ENCODE measurements at places on chromosomes 12 and 14. TPM values are rescaled to one million over a fixed set of nuclear protein-coding genes. Genes with fewer than 3 reads are reported as not detected.

LRP1-AS gene
- not detected for total RNA-seq

ZCCHC8 gene
- 24.3 TPM for total RNA-seq

TBX5 gene
- total RNA-seq, result not detected

FGF6 gene
- not detected for total RNA-seq

TRIM9 gene
- 1.5 TPM for total RNA-seq

HOXC11 gene
- total RNA-seq, result 2.4 TPM

CD27 gene
- not detected for total RNA-seq

CCDC91 gene
- total RNA-seq, result 30.7 TPM

CIROP gene
- total RNA-seq, result not detected

IL31 gene
- not detected for total RNA-seq

KRT86 gene
- total RNA-seq, result 5.7 TPM

NGB gene
- not detected for total RNA-seq

TMEM30B gene
- total RNA-seq, result 19.6 TPM

RPGRIP1 gene
- 0.75 TPM for total RNA-seq

APOF gene
- total RNA-seq, result not detected

GRCh38 chr14:63174760-63175191, 29.5 kb upstream of the RHOJ start:
- DNase-seq, result no peak

DNA sequence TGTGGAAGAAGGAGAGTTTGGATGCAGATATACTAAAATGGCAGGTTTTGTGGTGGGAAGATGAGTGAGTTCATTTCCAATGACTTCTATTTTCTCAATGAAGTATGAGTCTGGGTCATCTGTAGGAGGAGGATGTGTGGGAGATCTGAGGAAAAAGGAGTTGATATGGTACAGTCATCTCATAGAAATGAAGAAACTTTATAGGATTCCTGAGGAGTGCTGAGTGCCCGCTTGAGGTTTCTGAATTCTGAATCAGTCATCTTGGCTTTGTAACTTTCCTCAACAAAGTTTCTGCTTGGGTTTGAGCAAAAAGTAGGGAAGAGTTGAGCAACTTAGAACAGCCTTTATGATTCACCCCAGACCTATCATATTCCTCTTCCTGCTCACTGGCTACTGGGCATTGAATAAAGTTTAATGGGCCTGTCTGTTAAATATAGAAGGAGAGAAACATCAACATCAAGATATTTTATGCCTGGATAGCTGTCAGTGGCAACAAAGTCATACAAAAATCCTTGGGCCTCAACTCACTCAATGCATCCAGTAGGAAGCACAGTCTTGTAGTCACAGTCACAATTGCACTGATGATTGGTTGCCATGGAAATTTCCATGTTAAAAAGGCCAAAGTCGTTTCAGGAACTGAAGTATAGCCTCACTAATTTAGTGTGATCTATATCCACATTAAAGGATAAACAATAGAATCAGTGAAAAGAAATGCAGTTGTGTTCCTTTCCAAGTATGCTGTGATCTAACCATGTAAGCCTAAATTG, 284.7 kb downstream of the DUSP6 start:
- DNase-seq, result no peak

- no peak for DNase-seq
Observed at GRCh38 chr12:103880299-103881142, 39.5 kb upstream of the NT5DC3 start.

DNA sequence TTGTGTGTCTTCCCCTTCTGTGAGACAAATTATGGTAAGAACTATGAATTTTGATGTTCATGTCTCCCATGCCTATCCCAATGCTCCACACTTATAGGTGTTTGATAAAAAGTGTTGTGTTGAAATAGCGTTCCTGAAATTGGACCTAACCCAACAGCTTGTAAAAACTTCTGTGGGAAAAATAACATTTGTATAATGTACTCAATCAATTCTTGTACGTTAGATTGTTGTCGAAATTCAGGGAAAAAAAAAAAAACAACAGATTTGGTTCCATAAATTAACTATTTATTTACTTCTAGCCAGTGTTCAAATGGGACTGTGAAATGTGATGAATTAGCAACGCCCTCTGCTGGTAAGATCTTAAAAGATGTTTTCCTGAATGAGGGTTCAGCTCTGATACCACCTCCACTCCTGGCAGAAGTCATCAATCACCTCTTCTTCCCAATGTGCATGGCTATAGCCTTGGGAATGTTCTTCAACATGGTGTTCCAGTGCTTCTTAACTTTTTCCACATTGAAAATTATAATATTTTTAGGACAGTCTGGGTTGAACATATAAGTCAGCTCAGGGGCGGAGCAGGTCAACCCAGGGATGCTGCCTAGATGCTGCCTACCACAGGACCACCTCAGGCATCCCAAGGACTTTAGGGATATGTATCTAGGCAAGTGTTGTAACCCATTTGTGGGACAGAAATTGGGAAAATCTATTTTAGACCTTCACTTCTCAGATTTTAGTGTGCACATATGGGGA, 170.6 kb downstream of the OTOGL start:
- no peak for DNase-seq

DNA sequence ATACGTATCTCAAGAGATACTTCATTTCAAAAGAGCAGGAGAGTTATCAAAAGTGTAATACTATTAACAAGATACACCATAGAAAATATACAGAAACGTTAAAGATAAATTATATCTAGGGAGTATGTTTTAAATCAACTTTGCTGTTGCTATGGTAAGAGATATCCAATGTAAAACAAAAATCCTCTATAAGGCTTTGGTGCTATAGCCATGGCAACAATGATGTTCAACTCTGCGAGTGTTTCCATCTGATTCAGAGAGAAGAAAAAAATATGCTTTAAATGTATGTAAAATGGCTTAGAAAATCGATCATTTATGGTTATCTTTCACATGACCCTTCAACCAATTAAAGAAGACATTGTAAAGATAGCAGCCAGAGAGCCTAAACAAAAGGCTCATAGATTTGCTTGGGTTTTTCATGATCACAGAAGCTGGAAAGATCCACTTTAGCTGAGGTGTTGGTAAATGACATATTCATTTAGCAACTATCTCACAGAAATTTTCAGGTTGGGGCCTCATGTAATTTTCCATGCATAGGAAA, 387.0 kb upstream of the GARIN6 start:
- DNase-seq, result no peak

- DNase-seq, result peak; percentile 21
Observed at GRCh38 chr12:45615268-45615667, 114.2 kb upstream of the ARID2 start.

DNA sequence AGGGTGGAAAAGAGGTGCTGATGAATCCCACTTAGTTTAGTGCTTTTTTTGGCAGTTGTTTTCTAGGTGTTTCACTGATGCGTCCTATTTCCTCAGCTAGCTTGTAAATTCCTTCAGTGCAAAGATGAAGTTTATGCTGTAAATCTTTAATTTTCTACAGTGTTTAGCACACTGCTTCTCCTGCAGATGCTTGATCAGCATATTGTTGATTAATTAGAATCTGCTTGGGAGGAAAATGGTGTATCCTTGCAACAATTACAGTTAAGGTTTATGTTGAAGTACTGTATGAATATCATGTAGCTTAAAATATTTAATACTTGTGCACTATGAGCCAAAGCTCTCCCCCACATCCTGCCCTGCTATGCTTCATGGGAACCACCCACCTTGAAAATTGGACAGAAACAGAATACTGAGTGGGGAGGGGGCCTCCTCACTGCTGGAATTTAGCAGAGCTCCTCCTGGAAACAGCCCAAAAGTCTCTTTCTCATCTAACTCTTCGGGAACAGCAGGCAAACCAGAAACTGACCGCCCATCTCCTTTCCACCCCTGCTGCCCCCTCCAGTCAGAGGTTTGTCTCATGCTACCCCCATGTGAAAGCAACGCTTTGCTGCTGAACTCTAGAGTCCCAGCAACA, 20.3 kb upstream of the DHRS4 start:
- DNase-seq, result no peak

GRCh38 chr12:23751641-23752040, 197.8 kb downstream of the SOX5 start:
- no peak for DNase-seq

DNA sequence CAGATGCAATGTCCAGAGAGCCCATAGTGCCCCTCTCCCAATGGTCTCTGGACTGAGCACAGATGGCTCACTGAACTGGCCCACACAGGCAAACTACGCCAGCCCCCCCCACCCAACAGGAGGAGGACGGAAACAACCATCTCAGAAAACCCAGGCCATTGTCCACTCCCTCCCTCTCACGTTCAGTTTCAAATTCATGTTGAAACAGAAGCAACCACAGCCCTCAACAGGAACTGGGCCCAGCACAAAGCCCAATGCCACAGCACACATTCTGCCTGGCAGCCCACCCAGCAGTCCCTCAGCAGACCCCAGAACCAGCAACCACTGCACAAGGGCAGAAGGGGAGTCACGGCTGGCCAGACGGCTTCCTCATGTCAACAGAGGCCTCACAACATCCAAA, 10.6 kb downstream of the CCDC88C start:
- no peak for DNase-seq

GRCh38 chr12:56957229-56958052, at the start of gene RDH16:
RDH16 (minus strand) TSS chr12:56957608; CDS start chr12:56957462, 146 bp downstream.
- DNase-seq, result peak; percentile 66

- DNase-seq, result peak; percentile 93
Observed at GRCh38 chr12:131872154-131873051, 22.0 kb upstream of the ULK1 start.

DNA sequence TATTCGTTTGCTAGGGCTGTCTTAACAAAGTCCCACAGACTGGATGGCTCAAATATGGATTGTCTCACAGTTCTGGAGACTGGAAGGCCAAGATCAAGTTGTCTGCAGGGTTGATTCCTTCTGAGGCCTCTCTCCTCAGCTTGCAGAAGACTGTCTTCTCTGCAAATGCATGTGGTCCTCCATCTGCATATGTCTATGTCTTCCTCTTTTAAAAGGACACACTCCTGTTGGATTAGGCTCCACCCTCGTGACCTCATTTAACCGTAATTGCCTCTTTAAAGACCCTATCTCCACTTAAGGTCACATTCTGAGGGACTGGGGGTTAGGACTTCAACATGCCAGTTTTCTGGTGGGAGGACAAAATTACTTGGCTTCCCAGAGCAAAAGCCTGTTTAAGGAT, 123.3 kb downstream of the SLC38A6 start:
- DNase-seq, result no peak

DNA sequence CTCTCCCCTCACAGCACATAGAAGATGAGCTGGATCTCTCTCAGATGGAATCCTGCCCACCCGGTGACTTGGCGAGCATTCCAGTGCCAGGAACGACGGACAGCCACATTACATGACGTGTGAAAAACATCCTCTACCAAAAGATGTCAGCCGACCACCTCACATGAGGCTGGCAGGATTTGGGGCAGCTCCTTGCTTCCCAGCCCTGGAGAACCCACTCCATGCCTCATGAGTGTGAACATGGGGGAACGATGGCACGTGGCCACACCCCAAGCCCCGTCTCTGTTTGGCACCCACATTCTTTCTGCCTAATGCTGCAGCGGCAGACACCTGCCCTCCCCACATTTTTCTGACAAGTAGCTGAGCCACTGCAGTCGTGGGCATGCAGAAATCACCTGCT, 202.5 kb downstream of the CALM1 start:
- peak; percentile 2 for DNase-seq

DNA sequence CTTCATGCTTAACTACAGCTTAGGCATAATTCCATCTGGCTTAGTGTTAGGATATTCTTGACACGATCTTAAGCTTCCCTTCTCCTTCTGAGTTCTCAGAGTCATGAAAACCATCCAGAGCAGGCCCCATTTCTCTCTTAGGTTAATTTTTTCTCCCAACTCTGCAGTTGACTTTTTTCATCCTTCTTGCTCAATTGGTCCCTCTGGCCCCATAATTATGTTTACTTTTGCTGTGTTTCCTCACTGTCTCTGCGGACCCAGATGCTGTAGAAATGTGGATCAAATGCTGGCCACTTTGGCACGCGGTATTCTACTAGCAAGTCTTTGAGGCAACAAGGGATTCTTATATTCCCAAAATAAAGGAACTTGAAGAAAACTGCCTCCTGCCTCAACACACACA, 9.5 kb downstream of the TMEM132C start:
- DNase-seq, result no peak

GRCh38 chr12:106255493-106255892, 7.7 kb upstream of the CKAP4 start:
- no peak for DNase-seq

DNA sequence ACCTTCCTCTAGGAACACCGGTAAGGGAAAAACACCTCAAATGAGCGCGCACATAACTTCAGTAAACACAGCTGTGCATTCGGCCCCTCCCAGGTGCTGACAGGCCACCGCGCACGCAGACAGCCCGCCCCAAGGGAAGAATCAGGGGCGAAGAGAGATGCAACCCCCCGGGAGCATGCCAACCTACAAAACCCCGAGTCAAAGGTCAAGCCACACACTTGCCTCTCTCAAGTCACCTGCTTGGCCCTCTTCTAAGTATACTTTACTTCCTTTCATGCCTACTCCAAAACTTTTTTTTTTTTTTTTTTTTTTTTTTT, 2.3 kb upstream of the CYP46A1 start:
- no peak for DNase-seq

- DNase-seq, result peak; percentile 76
Observed at GRCh38 chr12:69688471-69689427, 10.4 kb downstream of the BEST3 start.

- no peak for DNase-seq
Observed at GRCh38 chr14:103503296-103503695, 19.3 kb downstream of the CKB start.

DNA sequence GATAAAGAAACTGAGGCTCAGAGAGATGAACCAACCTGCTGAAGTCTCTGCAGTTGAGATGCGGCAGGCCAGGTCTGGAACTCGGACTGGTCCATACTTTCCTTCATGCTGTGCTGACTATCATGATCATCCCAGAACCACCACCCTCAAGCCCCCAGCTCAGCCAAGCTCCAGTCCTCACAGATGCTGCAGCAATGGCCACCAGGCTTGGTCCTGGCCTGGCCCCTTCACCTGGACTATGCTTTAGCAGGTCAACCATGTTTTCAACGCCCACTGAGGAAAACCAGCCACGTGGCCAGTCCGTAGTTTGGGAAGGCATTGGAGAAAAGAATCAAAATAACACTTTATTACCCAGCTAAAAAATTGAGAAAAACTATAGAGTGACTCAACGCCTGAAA, 1.4 kb downstream of the GPR68 start:
- no peak for DNase-seq

- DNase-seq, result no peak
Observed at GRCh38 chr12:82144505-82144904, 213.7 kb downstream of the CCDC59 start.

- DNase-seq, result no peak
Observed at GRCh38 chr12:20868277-20868676, 57.8 kb downstream of the SLCO1B3 start.

- no peak for DNase-seq
Observed at GRCh38 chr12:727321-727720, 25.1 kb upstream of the WNK1 start.

DNA sequence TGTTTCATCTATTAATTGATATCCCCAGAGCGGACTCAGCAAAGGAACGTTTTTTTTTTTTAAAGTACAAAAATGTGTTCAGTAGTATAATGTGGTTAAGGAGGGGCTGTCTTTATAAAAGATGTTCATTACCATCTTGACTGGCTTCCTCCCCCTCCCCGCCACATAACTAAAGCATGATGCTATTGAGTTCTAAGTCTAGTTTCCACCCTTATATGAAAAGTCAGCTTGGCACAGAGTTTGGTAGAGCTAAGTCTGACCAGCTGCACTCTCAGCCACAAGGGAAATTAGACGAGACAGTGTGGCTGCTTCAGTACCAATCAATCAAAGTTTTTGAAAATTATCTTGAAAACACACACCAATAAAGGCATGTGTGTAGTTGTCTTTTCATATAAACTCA, 1.9 kb upstream of the MYBPC1 start:
- no peak for DNase-seq
